ENCODE measurements at places on chromosomes 4 and X. TPM values are rescaled to one million over a fixed set of nuclear protein-coding genes. Genes with fewer than 3 reads are reported as not detected.

GRCh38 chr4:147799986-147800555 lies 68.2 kb downstream of the ARHGAP10 start:
- DNase-seq, result no peak
- no peak overlapping the region for H3K27ac ChIP-seq
- no peaks in the 10 kb centered on the region for H3K36me3 ChIP-seq
- H3K4me3 ChIP-seq, result no peak overlapping the region
- peaks cover 5% of the 10 kb centered on the region for H3K27me3 ChIP-seq
- H3K4me1 ChIP-seq, result peaks cover 14% of the 10 kb centered on the region

- no peaks in the 10 kb centered on the region for H3K4me1 ChIP-seq
- H3K36me3 ChIP-seq, result no peaks in the 10 kb centered on the region
- no peak for DNase-seq
- H3K4me3 ChIP-seq, result no peak overlapping the region
Observed at GRCh38 chrX:64642482-64642881, 247.2 kb upstream of the MTMR8 start.

- no peak for DNase-seq
- peak overlapping the region; percentile 84 for H3K4me3 ChIP-seq
- peaks cover 14% of the 10 kb centered on the region for H3K36me3 ChIP-seq
- peak overlapping the region; percentile 65 for H3K27ac ChIP-seq
- H3K27me3 ChIP-seq, result peaks cover 95% of the 10 kb centered on the region
Observed at GRCh38 chr4:41746440-41747229, 1.9 kb downstream of the PHOX2B start.

- H3K27ac ChIP-seq, result no peak overlapping the region
- no peak overlapping the region for H3K4me3 ChIP-seq
- no peak for DNase-seq
Observed at GRCh38 chr4:43048570-43048969, 156.1 kb downstream of the GRXCR1 start.

GRCh38 chr4:126318376-126318775 lies 1003.6 kb downstream of the FAT4 start:
- no peaks in the 10 kb centered on the region for H3K4me1 ChIP-seq
- no peaks in the 10 kb centered on the region for H3K36me3 ChIP-seq
- DNase-seq, result no peak
- H3K27me3 ChIP-seq, result no peaks in the 10 kb centered on the region

DNA sequence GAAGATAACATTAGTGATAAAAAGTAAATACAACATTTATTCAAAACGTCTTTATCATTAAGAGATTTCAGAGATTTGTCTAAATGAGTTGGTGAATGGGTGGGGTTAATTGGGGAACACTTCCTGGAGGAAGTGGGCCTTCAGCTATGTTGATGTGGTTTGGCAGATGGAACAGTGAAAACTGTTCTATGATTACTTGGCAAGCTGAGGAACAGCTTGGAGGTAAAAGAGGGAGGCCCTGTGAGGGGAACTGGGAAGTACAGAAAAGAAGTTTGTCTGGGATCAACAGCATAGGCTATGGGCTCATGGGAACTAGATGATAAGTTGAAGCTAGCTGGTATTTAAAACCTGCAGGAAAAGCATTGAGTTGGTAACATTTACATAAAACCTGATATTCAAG lies 26.0 kb downstream of the OCRL start:
- H3K27ac ChIP-seq, result no peak overlapping the region
- H3K27me3 ChIP-seq, result no peaks in the 10 kb centered on the region
- H3K36me3 ChIP-seq, result peaks cover 31% of the 10 kb centered on the region
- H3K4me3 ChIP-seq, result no peak overlapping the region
- H3K4me1 ChIP-seq, result no peaks in the 10 kb centered on the region

DNA sequence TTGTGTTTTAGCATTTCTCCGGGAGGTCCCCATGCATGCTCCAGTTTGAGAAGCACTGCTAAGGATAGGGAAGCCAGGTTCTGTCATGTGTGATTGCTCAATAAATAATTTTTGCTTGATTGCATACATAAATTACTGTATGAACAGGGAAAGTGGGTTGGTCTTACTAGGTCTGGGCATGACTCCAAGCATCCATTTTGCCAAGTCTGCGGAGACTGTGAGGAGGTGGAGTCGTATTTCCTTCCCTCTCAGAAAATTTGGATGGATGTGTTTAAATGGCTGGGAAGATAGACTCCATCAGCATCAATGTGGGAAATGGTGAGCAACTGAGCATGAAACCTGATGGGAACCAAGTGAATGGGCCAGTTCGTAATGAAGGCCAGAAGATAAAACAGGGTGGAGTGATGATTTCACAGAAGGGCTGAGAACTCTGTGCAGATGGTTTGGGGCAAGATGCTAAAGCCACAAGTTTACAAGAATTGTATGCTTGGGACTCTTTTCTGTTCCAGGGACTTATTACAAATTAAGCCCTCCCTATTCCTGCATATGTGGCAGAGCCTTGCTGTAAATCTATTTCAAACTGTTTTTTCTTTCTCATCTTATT lies 84.1 kb downstream of the NHS start:
- peaks cover 3% of the 10 kb centered on the region for H3K27me3 ChIP-seq
- H3K27ac ChIP-seq, result no peak overlapping the region

- no peak overlapping the region for H3K4me3 ChIP-seq
- no peaks in the 10 kb centered on the region for H3K27me3 ChIP-seq
- H3K36me3 ChIP-seq, result peaks cover 36% of the 10 kb centered on the region
- H3K4me1 ChIP-seq, result no peaks in the 10 kb centered on the region
- DNase-seq, result no peak
Observed at GRCh38 chr4:39285111-39285795, 80.9 kb downstream of the RFC1 start.

DNA sequence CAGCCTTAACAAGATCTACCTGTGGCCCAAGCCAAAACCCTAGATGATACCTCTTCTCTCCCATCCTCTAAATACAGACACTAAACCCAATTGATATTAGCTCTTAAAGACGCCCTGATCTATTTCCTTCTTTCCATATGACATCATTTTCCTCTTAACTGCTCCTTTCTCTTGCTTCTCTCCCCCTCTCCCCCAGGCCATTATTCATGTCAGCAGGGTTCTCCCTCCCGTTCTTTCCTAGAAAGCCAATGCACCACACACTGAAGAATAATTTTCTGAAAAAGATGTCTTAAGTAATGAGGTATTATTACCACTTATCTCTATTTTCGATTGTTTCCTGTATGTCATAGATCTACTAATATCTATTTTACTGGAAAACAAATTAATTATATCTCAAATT lies 9.7 kb upstream of the ING2 start:
- no peak for DNase-seq
- peaks cover 29% of the 10 kb centered on the region for H3K36me3 ChIP-seq
- H3K4me1 ChIP-seq, result peaks cover 9% of the 10 kb centered on the region
- H3K27ac ChIP-seq, result peak overlapping the region; percentile 51
- H3K4me3 ChIP-seq, result no peak overlapping the region
- H3K27me3 ChIP-seq, result no peaks in the 10 kb centered on the region

GRCh38 chr4:180913750-180914149 lies 1329.5 kb upstream of the TENM3 start:
- no peak for DNase-seq
- no peaks in the 10 kb centered on the region for H3K36me3 ChIP-seq
- H3K27me3 ChIP-seq, result no peaks in the 10 kb centered on the region
- no peaks in the 10 kb centered on the region for H3K4me1 ChIP-seq
- H3K27ac ChIP-seq, result peak overlapping the region; percentile 61

The EGF gene
- total RNA-seq, result 0.84 TPM

The PAGE4 gene
- total RNA-seq, result not detected

The SHOX gene
- total RNA-seq, result 0.16 TPM

The GAGE12J gene
- not detected for total RNA-seq

The USP38 gene
- total RNA-seq, result 14.9 TPM

The KLB gene
- total RNA-seq, result not detected

The MAGEA9B gene
- total RNA-seq, result not detected

The ZAR1 gene
- total RNA-seq, result 0.27 TPM

Measured in neural crest cell (in vitro differentiated cells).